ENCODE measurements at places on chromosomes 12 and 14. TPM values are rescaled to one million over a fixed set of nuclear protein-coding genes. Genes with fewer than 3 reads are reported as not detected.

The NAB2 gene
- 52.7 TPM for total RNA-seq

The LRRC43 gene
- 0.58 TPM for total RNA-seq

The CELA1 gene
- not detected for total RNA-seq

The NXPH4 gene
- total RNA-seq, result 0.27 TPM

The MGP gene
- total RNA-seq, result 1,381 TPM

The CLEC2B gene
- total RNA-seq, result 32.6 TPM

The ACOT6 gene
- not detected for total RNA-seq

The IFNG-AS1 gene
- 0.27 TPM for total RNA-seq

The MANSC4 gene
- not detected for total RNA-seq

The ANKRD33 gene
- total RNA-seq, result 0.76 TPM

The KRT5 gene
- total RNA-seq, result 2.6 TPM

Measured in sciatic nerve (tissue), 2 donors.